Stimulated activated naive CD8-positive, alpha-beta T cell treated with anti-CD3 and anti-CD28 coated beads, Interleukin-15, amount 100 ng/mL, for 72 hours (primary cell): ENCODE measurements at places on chromosomes 1 and 21.

DNA sequence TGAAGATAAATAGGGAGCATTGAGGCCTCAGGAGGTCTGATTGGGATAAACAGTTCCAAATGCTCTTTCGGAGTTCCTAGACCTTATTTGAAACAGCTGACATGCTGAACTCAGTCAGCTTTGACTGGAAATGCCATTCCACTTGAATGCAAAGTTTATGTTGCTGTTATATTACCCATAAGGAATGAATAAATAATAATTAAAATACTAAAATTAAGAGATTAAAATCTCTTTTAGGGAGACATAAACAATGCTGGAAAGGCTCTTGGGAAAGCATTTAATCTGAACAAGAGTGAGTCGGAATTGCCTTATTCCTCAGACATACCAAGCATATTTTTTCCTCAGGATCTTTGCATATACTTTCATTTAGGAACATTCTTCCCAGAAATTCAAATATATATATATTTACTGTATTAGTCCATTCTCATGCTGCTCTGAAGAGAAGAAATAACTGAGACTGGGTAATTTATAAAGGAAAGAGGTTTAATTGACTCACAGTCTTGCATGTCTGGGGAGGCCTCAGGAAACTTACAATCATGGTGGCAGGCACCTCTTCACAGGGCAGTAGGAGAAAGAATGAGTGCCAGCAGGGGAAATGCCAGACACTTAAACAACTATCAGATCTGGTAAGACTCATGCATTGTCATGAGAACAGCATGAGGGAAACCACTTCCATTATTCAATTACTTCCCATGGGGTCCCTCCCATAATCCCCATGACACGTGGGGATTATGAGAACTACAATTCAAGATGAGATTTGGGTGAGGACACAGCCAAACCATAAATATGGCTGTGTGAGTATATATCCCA lies 318.2 kb upstream of the PLXNA2 start:
- DNase-seq = no peak

GRCh38 chr1:218867066-218867465 lies 306.6 kb upstream of the LYPLAL1 start:
- DNase-seq = no peak

GRCh38 chr1:111706921-111707320 lies 32.3 kb downstream of the INKA2 start:
- DNase-seq = no peak

GRCh38 chr1:245790441-245790840 lies 635.7 kb downstream of the KIF26B start:
- DNase-seq = no peak

DNA sequence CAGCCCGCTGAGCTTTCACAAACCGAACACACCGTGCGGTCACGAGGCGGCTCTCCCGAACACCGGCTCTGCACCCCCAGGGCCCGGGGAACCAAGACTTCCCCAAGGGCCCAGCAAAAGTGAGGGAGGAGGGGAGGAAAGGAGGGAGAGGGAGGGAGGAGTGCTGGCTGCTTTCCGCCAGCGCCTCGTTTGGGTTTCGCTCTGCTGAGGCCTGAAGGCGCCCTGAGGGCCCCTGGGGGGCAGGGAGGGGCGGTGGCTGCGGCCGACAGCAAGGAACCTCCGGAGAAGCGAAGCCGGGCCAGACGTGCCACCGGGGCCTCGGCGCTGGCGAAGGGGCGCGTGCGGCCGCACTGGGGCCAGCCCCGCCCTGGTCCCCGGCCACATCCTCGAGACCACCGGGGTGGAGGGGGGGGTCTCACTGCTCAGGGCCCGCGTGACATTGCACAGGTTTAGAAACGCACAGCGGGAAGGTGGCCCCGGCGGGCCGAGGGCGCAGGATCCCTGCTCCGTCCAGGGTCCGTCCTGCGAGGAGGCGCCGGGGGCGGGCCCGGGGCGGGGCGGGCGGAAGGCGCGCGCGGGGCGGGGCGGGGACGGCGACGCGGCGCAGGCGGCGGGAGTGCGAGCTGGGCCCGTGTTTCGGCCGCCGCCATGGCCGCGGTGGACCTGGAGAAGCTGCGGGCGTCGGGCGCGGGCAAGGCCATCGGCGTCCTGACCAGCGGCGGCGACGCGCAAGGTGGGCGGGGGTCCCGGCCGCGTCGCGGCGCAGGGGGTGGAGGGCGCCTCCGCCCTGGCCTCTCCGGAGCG lies at the start of gene PFKL:
PFKL (plus strand) TSS at position 596 of the 804 bp plus-strand sequence; CDS start at position 649, 53 bp downstream.
- DNase-seq = peak; percentile 71

GRCh38 chr1:1434824-1435105 lies 725 bp upstream of the VWA1 start:
- DNase-seq = no peak

DNA sequence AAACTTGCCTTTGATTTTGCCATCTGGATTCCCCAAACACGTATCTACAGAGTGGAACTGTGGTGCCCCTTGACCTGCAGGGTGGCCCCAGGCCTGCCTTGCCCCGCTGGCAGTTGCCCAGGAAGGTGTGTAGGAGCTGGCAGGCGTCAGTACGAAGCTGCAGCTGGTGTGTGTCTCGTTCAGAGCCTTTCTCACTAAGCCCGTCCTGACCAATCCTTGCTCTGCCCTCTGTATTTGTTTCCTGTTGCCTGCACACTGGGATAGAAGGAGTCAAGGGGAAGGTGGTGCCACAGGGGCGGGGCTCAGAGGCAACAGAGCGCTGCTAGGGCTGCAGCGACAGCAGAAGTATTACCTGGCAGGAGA lies 5.2 kb upstream of the VSIG8 start:
- DNase-seq = no peak

DNA sequence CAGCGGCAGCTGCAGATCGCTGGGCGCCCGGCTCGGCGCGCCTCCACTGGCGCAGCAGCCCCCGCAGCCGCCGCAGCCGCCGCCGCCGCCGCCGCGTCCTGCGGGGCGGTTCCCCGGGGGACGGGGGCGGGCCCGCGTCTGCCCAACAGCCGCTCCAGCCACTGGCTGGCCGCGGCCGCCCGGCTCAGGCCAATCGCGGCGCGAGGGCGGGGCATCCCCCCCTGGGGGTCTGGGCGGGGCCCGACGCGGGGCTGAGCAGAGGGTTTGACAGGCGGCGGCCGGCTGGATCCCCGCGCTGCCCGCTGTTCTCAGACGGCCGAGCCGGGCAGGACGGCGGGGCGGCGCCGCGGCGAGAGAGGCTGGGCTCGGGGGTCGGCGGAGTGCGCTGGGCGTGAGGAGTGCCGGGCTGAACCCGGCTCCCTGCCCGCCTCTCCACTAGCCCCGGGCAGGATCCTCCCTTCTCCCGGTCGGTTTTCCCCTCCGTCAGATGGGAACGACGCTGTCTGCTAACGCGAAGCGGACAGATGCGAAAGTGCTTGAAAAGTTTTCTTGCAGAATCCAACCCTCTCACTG lies at the start of gene GLIS1:
GLIS1 (minus strand) TSS at position 56 of the 573 bp plus-strand sequence. CDS start 1,100 bp downstream, outside the sequence.
- peak; percentile 62 for DNase-seq

DNA sequence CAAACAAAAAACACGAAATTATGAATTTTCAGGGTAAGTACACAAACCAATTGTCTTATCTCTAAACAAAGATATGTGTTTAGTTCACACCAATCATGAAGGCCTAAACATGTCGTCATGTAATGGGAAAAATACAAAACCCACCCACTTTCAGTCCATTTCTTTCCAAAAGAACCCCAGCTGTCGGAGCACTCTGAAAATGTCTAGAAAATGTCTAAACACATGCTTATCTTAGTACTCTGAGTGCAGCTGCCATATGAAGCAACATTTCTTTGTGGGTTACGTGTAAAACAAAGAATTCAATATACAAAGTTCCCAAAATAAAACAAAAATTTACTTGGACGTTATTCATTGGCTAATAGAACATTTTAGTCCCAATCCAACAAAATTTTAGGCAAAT lies 22.7 kb downstream of the SERBP1 start:
- DNase-seq = no peak

DNA sequence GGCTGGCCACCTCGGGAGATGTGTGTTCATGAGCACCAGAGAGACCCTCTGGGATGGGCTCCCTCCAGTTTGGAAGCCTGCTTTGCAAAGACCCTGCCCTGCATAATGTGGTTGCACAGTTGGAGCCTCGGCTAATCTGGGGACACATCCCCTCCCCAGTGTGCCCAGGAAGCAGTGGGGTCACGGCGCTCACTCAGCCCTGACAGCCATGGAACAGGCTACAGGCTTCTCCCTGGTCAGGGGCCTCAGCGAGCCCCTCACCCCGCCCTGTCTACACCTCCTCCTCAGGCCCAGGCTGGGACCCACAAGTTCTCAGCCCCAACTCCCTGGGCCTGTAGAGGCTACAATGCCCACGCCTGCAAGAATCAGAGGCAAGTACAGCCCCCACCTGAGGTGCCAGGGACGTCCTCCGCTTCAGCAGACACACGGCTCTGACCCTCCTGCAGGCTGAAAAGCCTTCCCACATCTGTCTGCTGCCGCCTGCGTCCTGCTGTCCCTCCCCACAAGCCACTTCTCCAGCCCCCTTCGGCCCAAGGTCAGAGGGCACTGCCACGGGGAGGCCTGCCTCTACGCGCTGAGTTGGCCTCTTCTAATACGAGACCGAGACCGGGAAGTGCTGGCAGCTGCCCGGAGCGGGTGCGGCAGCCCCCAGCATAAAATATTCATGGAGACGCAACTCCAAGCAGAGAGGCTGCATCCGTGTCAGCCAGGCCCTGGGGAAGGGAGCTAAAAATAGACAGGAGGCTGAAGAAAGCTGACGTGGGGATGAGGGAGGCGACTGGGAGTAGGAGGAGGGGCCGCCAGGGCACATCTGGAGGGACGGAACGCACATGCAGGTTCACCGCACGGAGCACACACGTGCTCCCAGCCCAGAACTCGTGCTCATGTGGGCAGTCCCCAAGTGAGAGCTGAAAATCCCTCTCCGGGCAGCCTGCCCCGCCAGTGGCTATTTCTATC lies 15.2 kb upstream of the GPR153 start:
- no peak for DNase-seq

DNA sequence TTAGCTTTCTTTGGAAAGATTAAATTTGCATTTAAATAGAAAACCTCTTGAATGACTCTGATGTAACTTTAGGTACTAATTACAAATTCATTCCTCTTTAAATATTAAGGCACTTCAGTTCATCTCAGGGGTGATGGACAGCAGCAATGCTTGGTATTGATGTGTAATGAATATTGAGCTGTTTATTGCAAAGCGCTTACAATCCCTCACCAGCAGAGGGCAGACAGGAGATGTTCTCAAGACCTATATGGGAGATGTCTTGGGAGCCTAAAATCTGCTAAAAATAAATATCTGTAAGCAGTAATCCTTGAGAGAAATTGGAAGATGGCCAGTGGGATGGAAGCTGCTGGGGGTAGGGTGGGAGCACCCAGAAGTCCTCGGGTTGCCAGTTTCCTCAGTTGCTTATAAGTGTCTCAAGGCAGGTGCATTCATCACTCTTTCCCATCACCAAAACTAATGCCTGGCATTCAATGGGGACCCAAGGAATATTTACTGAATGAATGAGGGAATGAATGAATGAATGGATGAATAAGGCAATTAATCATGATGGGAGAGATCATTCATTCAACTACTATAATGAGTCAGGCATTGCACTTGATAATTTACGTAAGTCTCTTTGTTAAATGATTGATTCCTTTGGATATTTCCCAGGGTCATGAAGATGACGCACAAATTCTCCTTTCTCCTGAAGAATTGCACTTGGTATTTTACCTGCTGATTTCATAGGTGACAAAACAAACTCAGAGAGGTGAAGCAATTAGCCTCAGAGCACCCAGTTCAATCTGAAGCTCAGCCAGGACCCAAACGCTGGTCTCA lies 2.3 kb downstream of the KLHDC8A start:
- DNase-seq = peak; percentile 48

- no peak for DNase-seq
Measured at GRCh38 chr1:1304331-1305299, 3.1 kb downstream of the ACAP3 start.

DNA sequence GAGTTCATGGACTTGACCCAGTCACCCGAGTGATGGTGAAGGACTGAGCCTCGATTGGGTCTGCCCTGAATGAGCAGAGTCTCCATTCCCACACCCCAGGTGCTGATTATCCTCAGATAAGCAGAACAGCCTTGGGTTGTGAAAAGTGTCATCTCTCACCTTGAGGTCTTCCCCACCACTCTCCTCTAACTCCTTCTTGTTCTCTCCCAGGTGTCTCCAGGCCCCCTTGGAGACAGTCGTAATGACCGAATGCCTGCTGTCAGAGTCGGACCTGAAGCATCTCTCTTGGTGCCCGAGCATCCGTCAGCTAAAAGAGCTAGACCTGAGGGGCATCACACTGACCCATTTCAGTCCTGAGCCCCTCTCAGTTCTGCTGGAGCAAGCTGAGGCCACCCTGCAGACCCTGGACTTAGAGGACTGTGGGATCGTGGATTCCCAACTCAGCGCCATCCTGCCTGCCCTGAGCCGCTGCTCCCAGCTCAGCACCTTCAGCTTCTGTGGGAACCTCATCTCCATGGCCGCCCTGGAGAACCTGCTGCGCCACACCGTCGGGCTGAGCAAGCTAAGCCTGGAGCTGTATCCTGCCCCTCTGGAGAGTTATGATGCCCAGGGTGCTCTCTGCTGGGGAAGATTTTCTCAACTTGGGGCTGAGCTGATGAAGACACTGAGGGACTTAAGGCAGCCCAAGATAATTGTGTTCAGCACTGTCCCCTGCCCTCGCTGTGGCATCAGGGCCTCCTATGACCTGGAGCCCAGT lies 3.4 kb downstream of the PRAMEF12 start:
- DNase-seq = no peak

GRCh38 chr1:198764748-198765147 lies 125.9 kb downstream of the PTPRC start:
- no peak for DNase-seq

GRCh38 chr1:201480231-201481003 lies 11.4 kb upstream of the PHLDA3 start:
- DNase-seq = peak; percentile 47

GRCh38 chr1:248923352-248924338 lies 17.6 kb downstream of the PGBD2 start:
- DNase-seq = no peak

- DNase-seq = no peak
Measured at GRCh38 chr1:154577346-154578057, 9.9 kb downstream of the CHRNB2 start.

DNA sequence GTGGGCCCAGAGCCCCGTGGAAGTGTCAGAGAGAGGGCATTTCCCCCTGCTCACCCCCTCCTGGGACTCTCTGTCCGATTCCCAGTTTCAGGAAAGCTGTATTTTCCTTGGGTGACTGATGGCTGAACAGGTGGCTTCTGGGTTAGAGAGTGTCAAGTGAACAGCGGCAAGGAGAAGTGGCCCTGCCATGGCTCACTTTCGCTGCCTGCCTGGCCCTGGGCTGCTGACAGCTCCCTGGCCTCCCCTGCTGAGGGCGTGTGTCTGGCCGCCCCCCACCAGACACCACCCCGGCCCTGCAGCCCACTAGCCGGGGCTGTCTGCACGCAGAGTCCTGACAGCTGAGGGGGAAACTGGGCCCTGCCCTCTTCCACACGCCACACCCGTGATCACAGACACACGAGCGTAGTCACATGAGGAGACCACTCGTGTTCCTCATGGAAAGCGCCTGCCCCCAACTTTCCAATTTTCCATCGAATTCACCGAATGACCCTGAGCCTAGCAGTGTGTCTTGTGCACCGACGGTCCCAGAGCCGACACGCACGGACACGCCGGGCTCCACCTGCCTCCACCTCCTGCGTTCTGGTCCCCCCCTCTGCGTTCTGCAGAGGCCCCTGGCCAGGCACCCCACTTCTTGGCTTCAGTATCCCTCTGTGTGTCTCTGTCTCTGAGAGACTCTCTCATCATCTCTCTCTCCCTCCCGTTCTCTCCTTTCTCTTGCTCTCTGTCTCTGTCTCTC lies 60.6 kb upstream of the CASZ1 start:
- no peak for DNase-seq

GRCh38 chr1:41648844-41649243 lies 164.4 kb upstream of the EDN2 start:
- DNase-seq = peak; percentile 2
